Endodermal cell (in vitro differentiated cells): ENCODE measurements at places on chromosomes 12 and 14. TPM values are rescaled to one million over a fixed set of nuclear protein-coding genes. Genes with fewer than 3 reads are reported as not detected.
A peak's percentile ranks its signal among the peaks of the same experiment; 100 is the strongest.

DNA sequence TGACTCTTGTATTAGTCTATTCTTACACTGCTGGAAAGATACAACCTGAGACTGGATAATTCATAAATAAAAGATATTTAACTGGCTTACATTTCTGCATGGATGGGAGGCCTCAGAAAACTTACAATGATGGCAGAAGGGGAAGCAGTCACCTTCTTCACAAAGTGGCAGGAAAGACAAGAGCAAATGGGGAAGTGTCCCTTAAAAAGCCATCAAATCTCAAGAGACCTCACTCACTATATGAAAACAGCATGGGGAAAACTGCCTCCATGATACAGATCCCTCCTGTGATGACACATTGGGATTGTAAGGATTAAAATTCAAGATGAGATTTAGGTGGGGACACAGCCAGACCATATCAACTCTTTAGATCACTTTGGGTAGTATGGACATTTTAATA lies 83.7 kb downstream of the TMTC3 start:
- no peak overlapping the region for H3K4me3 ChIP-seq
- H3K4me1 ChIP-seq: no peaks in the 10 kb centered on the region
- DNase-seq: no peak
- H3K27ac ChIP-seq: no peak overlapping the region

GRCh38 chr14:91300283-91300895 lies 55.9 kb upstream of the GPR68 start:
- H3K27me3 ChIP-seq: no peaks in the 10 kb centered on the region
- no peak for DNase-seq
- H3K36me3 ChIP-seq: peaks cover 49% of the 10 kb centered on the region
- H3K27ac ChIP-seq: no peak overlapping the region
- H3K4me3 ChIP-seq: peak overlapping the region; percentile 35
- H3K4me1 ChIP-seq: peaks cover 10% of the 10 kb centered on the region

The OTX2 gene
- 321 and 329 TPM in 2 replicates for total RNA-seq

- H3K27me3 ChIP-seq: no peaks in the 10 kb centered on the region
- no peak overlapping the region for H3K4me3 ChIP-seq
- H3K4me1 ChIP-seq: no peaks in the 10 kb centered on the region
- H3K36me3 ChIP-seq: no peaks in the 10 kb centered on the region
Measured at GRCh38 chr14:59394268-59394667, 70.9 kb downstream of the GPR135 start.

The NKX2-1 gene
- total RNA-seq: 0.34 and 0.62 TPM in 2 replicates
